COLO829 (cell line): ENCODE measurements at places on chromosomes 1 and 21.
A peak's percentile ranks its signal among the peaks of the same experiment; 100 is the strongest.

DNA sequence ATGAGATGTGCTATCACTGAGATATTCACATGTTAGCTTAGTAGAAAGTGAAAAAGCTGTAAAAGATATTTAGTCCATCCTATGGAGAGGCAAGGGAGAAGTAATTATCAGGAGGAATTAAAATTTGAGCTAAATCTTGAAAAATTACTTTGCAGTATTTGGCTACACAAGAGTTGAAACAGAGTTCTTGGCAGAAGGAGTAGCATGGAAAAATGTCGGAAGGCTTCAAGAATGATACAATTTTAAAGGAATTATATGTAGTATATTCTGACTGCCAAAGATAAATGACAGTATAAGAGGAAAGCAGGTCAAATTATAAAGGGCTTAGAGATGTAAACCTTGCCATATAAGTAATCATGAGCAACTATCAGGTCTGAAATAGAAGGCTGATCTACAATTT lies 518.9 kb downstream of the BRINP3 start:
- no peak for DNase-seq

DNA sequence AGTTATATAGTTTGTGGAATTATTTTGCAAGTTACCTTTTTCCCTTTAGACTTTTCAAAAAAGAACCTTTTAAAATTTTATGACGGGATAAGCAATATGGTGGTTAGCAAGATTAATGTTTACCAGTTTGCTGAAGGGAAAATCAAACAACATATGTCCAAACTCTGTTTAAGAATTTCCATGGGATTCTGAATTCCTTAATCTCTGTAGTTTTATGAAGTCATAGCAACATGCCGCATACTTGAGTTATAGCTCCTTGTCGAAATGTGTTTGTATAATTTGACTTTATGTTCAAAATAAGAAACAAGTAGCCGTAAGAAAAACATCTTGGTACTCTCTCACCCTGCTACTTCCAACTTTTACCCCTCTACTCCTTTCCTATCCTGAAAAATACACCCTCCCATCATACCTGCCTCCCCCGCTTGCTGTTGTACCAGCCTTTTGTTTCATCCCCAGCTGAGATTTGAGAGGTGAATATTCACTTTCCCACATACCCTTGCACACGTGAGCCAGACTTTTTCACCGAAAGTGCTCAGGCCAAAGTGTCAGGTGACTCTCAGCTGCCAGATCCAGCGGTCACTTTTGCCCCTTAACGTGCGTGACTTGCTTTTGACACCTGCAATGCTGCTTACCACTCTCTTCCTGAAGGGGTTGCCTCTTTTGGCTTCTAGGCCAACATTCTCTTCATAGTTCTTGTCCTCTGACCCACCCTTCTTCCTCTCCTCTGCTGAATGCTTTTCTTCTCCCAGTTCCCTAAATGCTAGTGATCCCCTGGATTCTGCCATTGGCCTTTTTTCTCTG lies 83.5 kb upstream of the ZNF326 start:
- DNase-seq: no peak

DNA sequence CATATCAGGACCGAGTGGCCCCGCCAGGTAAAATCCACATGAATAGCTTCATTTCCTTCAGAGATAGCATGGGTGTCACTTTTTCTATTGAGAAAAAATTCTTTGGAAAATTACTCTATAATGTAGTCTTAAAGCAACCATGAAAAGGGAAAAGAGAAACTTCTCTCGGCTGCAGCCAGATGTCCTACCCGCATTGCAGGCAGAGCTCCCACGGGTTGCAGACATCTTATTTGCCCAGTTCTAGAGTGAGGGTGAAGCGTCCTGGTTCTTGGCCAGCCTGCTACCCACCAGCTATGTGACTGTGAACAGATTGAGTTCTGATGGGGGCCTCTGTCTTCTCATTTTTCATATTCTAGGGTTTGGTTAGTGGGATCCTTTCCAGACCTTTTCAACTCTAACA lies 5.0 kb downstream of the ATP1B1 start:
- DNase-seq: no peak

- no peak for DNase-seq
Observed at GRCh38 chr1:115088871-115089419, 358 bp downstream of the TSPAN2 start.

GRCh38 chr1:160219062-160219929 lies 14.1 kb downstream of the PEA15 start:
- peak; percentile 61 for DNase-seq

GRCh38 chr1:49136738-49137251 lies 360.1 kb upstream of the BEND5 start:
- DNase-seq: no peak
